ENCODE measurements at places on chromosomes 7 and 10.
A peak's percentile ranks its signal among the peaks of the same experiment; 100 is the strongest.

GRCh38 chr7:97096661-97097060 lies 20.8 kb upstream of the SDHAF3 start:
- no peak for DNase-seq

DNA sequence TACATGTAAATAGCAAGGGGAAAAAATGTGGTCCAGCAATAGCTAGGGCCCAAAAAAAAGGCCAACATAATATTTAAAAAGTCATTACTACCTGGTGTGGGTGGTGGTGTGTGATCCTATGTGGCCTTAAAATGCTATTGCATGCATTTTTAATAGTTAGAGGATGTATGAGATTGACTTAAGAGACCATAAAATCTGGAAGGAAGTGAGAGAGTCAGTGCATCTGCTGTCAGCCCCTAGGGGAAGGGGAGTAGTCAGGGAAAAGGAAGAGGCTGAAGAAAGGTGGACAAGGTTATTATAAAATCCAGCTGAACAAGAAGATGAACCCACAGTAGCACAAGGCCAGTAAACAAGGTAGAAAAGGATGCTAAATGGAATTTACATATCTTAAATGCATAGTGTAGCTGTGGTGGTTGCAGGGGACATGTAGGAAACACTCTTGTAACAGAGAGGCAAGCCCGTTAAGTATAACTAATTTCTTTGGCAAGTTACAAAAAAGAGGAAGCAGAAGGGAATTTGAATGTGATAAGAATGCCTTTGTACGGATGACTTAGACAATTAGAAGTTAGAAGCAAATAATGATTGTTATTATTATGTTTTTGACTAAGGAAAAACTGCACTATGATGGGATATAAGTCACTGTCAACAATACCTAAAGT lies 11.9 kb upstream of the NDUFA5 start:
- no peak for DNase-seq

DNA sequence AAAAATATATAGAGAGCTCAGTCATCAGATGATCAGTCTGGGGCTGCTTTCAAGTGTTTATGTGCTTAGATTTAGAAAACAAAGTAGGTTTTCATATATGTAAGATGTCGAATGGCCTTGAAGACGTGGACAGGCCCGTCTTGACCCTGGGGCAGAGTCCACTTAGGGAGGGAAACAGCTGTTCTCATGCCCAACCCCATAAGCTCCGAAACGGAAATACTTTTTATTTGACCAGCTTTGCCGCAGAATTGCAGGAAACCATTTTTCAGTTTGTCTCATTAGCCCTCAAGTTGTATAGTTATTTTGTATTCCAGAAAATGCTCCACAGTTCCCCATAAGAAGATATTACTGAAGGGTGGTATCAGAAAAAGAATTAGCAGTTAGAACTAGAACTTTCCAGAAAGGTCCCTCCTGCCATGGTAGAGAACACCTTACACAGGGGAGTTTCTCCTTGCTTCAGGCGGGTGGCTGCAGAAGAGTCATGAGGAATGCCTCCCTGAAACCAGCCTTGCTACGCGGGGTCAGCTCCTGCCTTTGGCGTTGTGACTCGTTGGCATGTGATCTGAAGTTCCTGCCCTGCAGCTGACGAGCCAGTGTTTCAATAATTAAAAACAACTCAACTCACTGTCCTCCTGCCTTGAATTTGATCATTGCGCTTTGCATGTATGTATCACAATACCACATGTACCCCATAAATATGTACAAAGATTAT lies 192.7 kb downstream of the CELF2 start:
- DNase-seq, result peak; percentile 88

DNA sequence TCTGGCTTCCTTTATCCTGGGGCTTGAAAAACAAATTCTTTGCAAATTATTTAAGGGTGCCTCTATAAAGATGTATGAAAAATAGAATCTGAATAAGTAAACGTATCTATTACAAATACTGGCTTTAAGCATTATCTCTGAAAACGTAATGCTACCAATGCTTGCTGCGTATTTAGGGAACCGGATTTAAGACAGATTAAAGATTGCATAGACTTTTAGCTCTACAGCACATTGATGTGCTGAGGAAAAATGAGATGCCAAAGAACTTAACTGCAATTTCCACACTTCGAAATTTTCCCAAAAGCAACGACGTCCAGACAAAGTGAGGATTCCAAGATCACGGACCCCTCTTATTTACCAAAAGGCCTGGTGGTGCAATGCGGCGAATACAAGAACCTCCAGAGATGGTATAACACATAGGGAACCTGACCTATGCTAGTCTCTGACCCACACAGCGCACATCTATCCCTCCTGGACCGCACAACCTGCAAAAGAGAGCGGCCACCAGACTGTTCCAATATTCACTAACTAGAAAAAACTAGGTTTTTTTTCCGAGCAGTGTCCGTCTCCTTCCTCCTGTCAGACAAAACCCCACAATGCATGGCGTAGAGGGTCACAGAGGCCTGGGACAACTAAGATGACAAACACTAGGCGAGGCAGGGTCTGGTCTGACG lies 34.3 kb upstream of the PHF14 start:
- DNase-seq, result peak; percentile 15

- no peak for DNase-seq
Measured at GRCh38 chr10:61758433-61758832, 95.7 kb downstream of the CABCOCO1 start.

DNA sequence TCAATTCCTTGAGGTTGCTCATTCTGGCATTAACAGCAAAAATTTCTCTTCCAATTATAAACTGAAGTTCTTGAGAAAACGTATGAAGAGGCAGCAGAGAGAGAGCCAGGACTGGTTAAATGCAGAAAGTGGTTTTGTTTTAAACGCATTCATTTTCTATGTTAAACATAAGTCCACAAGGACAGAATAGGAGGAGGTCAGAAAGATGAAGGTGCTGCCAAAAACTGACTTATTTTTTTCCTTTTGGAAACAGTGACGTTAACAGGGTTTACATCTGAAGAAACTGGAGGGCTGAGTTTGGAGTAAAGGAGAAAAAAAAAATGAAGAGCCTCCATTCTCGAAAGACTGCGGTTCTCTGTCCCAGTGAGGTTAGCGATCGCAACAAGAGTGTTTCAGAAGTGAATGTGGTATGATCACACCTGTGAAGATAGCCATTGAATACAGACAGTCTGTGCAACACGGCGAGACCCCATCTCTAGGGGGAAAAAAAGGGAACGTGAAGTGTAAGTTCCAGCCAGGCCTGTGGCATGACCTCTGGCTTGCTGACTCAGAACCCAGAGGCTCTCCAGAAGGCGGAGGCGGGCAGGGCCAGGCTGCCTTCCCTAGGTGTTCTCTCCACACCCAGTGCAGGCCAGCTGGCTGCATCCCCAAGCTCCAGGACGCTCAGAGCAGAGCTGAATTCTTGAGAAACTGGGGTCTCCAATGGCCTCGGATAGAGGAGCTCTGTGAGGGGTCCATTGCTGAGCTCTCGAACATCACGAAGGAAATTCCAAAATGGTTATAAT lies 84.0 kb downstream of the CHST15 start:
- no peak for DNase-seq
